ENCODE measurements at places on chromosomes 7 and 10. TPM values are rescaled to one million over a fixed set of nuclear protein-coding genes. Genes with fewer than 3 reads are reported as not detected.

GPER1 gene
- total RNA-seq: 3.4 TPM

DNA sequence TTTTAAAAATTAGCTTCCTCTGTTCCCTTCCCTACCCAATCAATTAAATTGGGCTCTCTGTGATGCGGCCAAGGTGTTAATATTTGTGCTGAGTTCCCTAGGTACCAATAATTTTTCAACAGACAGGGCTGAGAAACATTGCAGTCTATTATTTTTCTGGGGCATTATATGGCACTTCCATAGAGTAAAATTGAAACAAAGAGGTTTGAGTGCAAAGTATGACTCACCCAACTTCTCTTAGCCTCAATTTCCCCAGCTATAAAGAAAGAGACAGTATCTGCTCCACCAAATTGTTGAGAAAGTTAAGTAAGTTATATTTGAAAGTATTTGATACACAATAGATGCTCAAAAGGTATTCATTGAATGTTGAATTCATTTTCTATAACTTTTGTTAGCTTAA is 74.9 kb downstream of the TES start:
- no peak for DNase-seq
- H3K36me3 ChIP-seq: no peaks in the 10 kb centered on the region
- no peak overlapping the region for H3K27ac ChIP-seq
- H3K27me3 ChIP-seq: no peaks in the 10 kb centered on the region
- 0 out of 2 replicates have a peak, but pooled peaks cover 6% of the 10 kb centered on the region for H3K4me1 ChIP-seq

AASS gene
- total RNA-seq: 6.3 TPM

ARHGAP22 gene
- 44.4 TPM for total RNA-seq

- H3K4me1 ChIP-seq: peaks cover 11% of the 10 kb centered on the region
- no peak for DNase-seq
- H3K27ac ChIP-seq: no peak overlapping the region
- H3K27me3 ChIP-seq: no peaks in the 10 kb centered on the region
Measured at GRCh38 chr10:3865565-3865964, 80.6 kb upstream of the KLF6 start.

DNA sequence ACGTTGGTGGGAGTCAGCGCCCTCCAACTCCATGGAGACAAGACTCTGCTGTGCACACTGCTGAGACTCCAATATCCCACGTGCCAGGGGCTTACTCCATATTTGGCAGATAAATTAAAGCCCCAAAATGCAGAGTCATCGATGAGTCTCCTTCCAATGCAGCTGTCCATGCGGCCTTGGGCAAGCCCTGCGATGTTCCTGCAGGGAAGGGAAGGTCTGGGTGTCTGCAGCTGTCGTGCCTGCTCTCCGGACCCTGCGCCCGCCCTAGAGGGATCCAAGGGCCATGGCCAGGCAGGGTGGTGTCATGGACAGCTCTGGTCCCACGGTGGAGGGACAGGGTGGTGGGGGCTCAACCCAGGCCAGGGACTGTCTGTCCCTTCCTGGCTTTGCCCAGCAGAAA is 185.2 kb downstream of the PTPRN2 start:
- no peaks in the 10 kb centered on the region for H3K36me3 ChIP-seq
- H3K4me3 ChIP-seq: no peak overlapping the region
- no peak overlapping the region for H3K27ac ChIP-seq
- no peak for DNase-seq

GRCh38 chr7:80161466-80161865 is 26.8 kb downstream of the GNAI1 start:
- no peak overlapping the region for H3K4me3 ChIP-seq
- no peaks in the 10 kb centered on the region for H3K27me3 ChIP-seq
- H3K36me3 ChIP-seq: no peaks in the 10 kb centered on the region
- DNase-seq: no peak
- H3K4me1 ChIP-seq: 0 out of 2 replicates have a peak, but pooled peaks cover 12% of the 10 kb centered on the region

GRCh38 chr10:48638739-48639527 is 34.1 kb upstream of the ARHGAP22 start:
- H3K4me1 ChIP-seq: peaks cover 24% of the 10 kb centered on the region
- H3K36me3 ChIP-seq: no peaks in the 10 kb centered on the region
- DNase-seq: no peak
- H3K27ac ChIP-seq: no peak overlapping the region
- no peaks in the 10 kb centered on the region for H3K27me3 ChIP-seq
- H3K4me3 ChIP-seq: no peak overlapping the region

NUDCD3 gene
- total RNA-seq: 49.2 TPM

DNA sequence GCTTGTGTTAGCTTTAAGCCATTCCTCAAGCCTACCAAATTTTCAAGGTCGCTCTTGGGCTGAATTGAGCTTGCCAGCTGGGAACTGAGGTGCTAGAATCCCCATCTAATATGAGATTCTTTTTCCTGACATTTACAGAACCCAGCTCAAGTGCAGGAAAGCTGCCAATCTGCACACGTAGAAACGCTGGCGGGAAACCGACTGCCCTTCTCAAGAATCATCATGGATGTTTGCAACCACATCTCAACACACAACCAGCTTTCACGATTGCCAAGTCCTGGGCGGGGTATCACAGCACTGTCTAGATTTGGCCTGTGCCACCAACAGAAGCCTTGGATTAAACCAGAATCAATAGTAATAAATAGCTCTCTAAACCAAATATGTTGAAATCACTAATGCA is 203.7 kb downstream of the DIP2C start:
- DNase-seq: peak; percentile 39
- no peaks in the 10 kb centered on the region for H3K36me3 ChIP-seq
- peak overlapping the region; percentile 70 for H3K4me3 ChIP-seq
- no peaks in the 10 kb centered on the region for H3K27me3 ChIP-seq
- peaks cover 15% of the 10 kb centered on the region for H3K4me1 ChIP-seq

ADAM22 gene
- not detected for total RNA-seq

FEZF1 gene
- not detected for total RNA-seq

Measured in GM23248 (cell line).